ENCODE measurements at places on chromosomes 11 and 22. TPM values are rescaled to one million over a fixed set of nuclear protein-coding genes. Genes with fewer than 3 reads are reported as not detected.
A peak's percentile ranks its signal among the peaks of the same experiment; 100 is the strongest.

DNA sequence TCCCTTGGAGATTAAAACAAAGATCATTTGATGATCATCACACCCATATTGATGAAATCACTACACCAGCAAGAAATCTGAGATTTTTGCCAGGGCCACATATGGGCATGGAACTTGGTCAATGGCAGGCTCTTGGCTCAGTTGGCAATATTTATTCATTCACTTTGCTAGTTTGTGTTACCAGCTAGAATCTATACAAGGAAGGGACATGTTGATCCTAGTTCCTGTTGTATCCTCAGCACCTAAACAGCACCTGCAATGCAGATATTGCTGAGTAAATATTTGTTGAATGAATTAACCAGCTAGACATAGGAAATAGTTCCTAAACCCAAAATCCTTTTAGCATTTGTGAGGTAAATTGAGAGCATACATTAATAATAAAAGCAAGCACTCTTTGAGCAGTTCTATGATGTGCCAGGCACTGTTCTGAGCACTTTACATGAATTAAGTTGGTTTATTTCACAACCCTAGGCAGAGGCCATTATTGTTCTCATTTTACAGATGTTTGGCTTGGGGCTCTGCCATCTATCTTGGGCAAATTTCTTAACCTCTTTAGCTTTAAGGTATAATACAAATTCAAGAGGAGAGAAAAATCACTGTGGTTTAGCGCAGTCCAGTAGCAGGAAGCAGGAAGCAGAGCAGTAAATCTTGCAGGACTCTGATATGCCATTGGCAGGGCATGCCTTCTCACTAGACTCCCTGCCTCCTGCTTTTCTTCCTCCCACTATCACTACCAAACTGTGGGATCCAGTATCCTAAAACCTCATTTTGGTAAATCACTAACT is 1.6 kb downstream of the TRIM68 start:
- DNase-seq: no peak

DNA sequence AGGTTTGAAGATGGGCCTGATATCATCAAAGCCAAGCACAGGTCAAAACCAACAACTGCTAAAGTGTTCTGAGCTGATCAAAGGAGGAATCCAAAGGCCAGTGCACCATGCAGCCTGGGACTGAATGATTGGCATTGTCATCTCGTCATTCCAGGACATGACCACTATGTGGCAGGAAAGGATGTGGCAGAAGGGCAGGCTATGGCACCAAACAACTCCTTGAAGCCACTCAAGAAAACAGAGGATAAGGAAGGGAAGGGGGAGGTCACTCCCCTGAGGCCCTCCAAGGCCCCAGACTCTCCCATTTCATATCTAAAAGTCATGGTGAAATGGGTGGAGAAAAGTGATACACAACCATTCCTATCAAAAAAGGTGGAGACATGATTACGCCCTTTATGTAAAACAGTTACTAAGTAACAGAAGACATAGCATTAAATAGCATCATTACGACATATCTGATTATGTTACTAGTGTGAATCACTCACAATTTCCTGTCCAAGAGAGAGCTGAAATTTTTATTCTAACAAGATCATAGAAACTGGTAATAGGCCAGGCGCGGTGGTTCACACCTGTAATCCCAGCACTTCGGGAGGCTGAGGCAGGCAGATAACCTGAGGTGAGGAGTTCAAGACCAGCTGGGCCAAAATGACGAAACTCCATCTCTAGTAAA is 49.3 kb downstream of the AHNAK start:
- DNase-seq: peak; percentile 67

GRCh38 chr22:25359601-25360261 is 140.3 kb downstream of the CRYBB2 start:
- no peak for DNase-seq

DNA sequence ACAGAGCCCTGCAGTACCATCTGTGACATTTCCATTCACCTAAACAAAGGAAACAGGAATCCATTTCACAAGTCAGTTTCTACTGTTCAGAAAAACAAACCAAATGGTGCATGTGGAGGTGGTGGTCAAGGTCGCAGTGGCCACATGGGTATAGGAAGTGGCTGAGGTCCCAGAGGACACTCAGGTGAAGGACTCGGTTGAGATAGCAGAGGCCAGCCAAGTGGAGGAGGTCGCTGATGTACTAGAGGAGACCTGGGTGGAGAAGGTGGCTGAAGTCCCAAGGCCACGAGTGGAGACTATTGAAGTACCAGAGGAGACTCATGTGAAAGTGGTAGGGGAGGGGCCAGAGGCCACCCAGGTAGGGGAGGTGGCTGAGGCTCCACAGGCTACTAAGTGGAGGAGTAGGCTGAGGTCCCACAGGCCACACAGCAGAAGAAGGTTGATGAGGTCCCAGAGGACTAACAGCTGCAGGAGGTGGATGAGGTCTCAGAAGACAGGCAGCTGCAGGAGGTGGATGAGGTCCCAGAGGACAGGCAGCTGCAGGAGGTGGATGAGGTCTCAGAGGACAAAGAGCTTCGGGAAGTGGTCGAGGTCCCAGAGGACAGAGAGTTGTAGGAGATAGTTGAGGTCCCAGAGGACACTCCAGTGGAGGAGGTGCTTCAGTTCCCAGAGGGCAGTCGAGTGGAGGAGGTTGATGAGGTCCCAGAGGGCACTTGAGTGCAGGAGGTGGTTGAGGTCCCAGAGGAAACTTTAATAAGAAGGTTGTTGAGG is 40.2 kb downstream of the ZNF195 start:
- no peak for DNase-seq

GRCh38 chr11:86587264-86588193 is 84.9 kb downstream of the ME3 start:
- no peak for DNase-seq

- DNase-seq: peak; percentile 31
Observed at GRCh38 chr22:19429950-19430889, 1.3 kb downstream of the HIRA start.

The MUC6 gene
- 0.15 TPM for polyA plus RNA-seq

- no peak for DNase-seq
Observed at GRCh38 chr22:45304971-45305370, 4.8 kb upstream of the FAM118A start.

DNA sequence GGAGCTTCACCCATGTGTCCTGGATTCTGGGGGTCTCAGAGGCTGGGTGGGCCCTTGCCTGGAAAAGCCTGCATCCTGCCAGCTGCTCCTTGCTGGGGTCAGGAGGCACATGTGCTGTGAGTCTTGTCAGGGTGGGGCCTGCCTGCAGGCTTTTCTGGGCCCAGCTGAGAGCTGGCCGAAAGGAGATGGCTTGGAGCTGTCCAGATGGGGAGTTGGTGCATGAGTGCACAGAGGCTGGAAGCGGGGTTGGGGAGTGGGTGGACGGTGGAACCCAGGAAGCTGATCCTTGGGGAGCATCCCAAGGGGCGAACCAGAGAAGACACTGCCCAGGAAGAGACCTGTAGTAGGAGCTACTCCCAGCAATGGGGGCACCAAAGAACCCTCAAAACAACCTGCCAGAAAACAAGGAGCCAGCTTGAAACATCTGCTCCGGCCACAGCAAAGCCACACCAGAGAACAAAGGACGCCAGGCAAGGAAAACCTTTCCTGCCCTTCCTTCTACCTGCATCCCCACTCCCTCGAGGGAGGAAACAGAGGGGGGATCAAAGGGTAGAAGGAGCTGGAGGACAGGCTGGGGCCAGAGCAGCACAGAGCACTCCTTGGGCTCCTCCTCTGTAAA is 8.2 kb upstream of the KCTD17 start:
- DNase-seq: no peak

GRCh38 chr11:66042996-66043906 is 5.7 kb downstream of the GAL3ST3 start:
- DNase-seq: no peak

- no peak for DNase-seq
Observed at GRCh38 chr11:134030853-134031252, 38.0 kb upstream of the JAM3 start.

The DUSP18 gene
- 11.3 TPM for polyA plus RNA-seq

The SMC1B gene
- 0.27 TPM for polyA plus RNA-seq

GRCh38 chr22:32591620-32592019 is 117.0 kb downstream of the FBXO7 start:
- DNase-seq: no peak

The SYT12 gene
- 0.06 TPM for polyA plus RNA-seq

The IL17REL gene
- 0.31 TPM for polyA plus RNA-seq

- peak; percentile 23 for DNase-seq
Observed at GRCh38 chr11:100072131-100072530, 615.0 kb upstream of the ARHGAP42 start.

The UBQLNL gene
- polyA plus RNA-seq: 0.70 TPM

GRCh38 chr11:107908211-107908610 is 20.0 kb upstream of the RAB39A start:
- DNase-seq: no peak

GRCh38 chr11:69215216-69215615 is 59.5 kb downstream of the SMIM38 start:
- DNase-seq: no peak

- no peak for DNase-seq
Observed at GRCh38 chr11:125931668-125932067, 14.2 kb upstream of the VSIG10L2 start.

The CHRNA10 gene
- polyA plus RNA-seq: 2.4 TPM

GRCh38 chr11:13288375-13289029 is 10.9 kb downstream of the BMAL1 start:
- DNase-seq: no peak

GRCh38 chr11:70433966-70434812 is 35.9 kb downstream of the CTTN start:
- no peak for DNase-seq

- peak; percentile 89 for DNase-seq
Observed at GRCh38 chr11:117786135-117786870, 10.7 kb downstream of the DSCAML1 start.

The LMNTD2 gene
- polyA plus RNA-seq: 4.6 TPM

- DNase-seq: no peak
Observed at GRCh38 chr11:10861047-10861446, 3.2 kb upstream of the ZBED5 start.

DNA sequence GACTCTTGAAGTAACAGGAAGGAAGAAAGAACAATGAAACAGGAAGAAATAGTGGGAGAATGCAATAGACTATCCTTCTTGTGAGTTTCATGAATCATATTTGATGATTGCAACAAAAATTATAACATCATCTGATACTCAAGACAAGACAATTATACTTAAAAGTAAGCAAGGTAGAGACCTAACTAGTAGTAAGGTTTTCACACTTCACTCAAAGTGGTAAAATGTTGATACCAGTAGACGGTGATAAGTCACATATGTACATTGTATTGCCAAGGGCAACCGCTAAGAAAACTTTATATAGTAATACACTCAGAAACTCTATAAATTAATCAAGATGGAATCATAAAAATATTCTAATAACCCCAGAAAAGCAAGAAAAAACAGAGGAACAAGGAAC is 107.8 kb downstream of the CYP2R1 start:
- no peak for DNase-seq

DNA sequence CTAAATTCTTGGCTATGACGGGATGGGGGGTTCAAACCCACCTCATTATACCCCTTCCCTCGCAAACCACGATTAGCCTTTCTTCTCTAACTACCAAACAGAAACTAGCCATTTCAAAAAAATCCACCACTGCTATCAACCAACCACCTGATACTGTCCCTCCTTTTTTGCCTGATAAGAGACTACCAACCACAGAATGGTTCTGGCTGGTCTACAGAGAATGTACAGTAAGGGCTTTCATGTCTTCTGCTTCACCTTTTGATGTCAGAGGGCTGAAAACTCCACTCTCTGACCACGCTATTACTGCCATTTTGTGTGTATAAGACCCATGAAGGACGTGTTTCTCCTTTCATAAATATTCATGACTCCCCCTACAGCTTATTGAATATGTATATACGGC is 19.1 kb downstream of the RIC3 start:
- DNase-seq: no peak
